ENCODE measurements at places on chromosomes 3 and 15. TPM values are rescaled to one million over a fixed set of nuclear protein-coding genes. Genes with fewer than 3 reads are reported as not detected.
A peak's percentile ranks its signal among the peaks of the same experiment; 100 is the strongest.

- H3K27ac ChIP-seq: no peak overlapping the region
- no peak overlapping the region for H3K4me3 ChIP-seq
- no peaks in the 10 kb centered on the region for H3K36me3 ChIP-seq
- H3K4me1 ChIP-seq: no peaks in the 10 kb centered on the region
- H3K27me3 ChIP-seq: no peaks in the 10 kb centered on the region
Measured at GRCh38 chr3:29312395-29312794, 31.5 kb downstream of the RBMS3 start.

- no peak overlapping the region for H3K4me3 ChIP-seq
- no peaks in the 10 kb centered on the region for H3K27me3 ChIP-seq
- H3K4me1 ChIP-seq: no peaks in the 10 kb centered on the region
Measured at GRCh38 chr15:95252404-95252803, 1021.0 kb downstream of the MCTP2 start.

DNA sequence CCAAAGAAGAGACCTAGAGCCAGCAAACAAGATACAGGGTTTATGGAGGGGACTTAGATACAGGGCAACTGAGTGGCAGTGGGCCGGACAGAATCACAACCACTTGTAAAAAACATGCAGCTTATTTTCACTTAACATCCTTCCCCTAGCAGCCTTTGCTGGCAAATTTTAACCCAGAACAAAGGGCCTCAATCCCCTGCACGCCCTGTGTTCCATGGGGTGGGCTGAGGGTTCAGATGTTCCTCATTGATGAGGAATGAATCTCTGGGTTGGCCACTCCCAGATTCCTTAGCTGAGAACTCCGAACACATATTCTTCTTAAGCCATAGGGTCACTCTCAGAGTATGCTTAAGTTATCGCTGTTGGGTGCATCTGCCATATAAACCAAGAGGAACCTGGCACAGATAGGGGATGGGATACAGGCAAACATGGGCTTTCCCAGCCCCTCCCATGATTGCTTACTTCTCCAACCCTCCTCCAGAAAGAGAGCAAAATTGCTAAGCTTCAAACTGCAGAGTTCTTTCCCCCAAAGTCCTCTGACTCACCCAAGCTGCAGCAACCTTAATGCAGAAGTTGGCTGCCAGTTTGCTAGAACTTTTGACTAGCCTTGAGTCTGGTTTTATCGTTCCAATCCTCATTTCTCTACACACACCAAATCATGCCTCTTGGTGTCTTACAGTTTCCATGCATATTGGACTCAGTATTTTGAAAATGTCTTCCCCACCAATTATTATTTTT lies 146.9 kb downstream of the CD47 start:
- no peak for DNase-seq
- H3K27ac ChIP-seq: no peak overlapping the region
- H3K36me3 ChIP-seq: no peaks in the 10 kb centered on the region
- peaks cover 3% of the 10 kb centered on the region for H3K4me1 ChIP-seq
- H3K27me3 ChIP-seq: no peaks in the 10 kb centered on the region

ONECUT1 gene
- total RNA-seq: not detected

DNA sequence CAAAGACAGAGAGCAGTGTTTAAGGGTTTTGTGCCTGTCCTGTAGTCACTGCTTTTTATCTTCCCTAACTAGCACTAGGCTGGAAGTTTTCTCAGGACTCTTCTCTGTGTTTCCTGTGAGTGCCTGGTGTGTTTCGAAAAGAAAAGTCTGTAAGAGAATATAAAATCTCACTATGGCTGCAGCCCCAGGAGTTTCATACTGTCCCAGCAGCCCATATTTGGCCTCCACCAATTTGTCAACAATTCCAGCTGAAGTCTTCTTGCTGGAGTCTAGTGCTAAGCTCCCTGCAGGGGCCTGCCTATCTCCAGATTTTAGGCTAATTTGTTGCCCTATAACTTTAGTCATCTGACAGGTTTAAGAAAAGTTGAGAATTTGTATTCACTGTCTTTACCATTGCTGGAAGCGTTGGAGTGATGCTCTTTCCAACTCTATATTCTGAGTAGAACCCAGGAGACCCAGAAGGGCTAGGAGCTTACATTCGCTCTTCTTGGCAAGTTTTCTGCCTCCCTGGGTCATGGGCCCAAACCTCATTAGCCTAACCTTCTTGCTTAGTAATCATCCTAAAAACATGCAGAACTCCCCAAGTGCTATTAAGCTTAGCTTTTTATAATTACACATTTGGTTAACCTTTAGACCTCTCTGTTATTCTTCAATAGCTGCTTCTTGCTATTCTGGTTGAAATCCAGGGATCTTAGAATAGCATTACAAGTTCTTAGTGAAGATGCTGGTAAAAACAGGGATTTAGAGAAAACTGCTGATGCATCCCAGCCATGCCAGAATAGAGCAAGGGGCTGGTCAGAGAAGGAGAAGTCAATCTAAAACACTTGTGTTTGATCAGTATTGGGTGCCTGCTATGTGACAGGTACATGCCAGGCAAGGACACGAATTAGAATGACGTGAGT lies 283.1 kb downstream of the NEK10 start:
- no peak overlapping the region for H3K4me3 ChIP-seq
- H3K27me3 ChIP-seq: no peaks in the 10 kb centered on the region

BFSP2 gene
- not detected for total RNA-seq

DNA sequence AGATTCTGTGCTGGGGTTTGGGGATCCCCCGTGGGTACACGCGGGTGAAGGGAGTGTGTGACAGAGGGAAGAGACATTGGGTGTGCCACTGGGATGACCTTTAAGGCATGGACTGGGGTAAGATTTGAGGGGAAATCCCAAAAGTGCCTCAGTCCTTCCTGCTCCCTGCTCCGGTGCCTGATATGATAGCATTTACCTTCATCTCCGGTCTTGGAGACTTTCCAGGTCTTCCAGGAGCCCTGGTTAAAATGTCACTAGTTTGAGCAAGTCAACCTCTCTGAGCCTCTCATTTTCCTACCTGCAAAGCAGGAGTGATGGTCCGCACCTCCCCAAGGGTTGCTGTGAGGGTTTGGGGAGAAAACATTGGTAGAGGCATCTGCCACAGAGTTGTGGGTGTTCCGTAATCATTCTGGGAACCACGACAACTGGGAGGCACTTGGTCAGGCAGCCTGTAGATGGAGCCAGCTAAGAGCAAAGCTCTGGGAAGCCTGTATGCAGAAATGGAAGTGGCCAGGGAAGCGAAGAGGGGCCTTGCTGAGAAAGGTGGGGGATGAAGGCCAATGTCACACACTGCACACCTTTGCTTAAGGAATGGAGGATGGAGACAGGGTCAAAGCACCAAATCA lies 33.9 kb upstream of the KIF23 start:
- H3K27ac ChIP-seq: no peak overlapping the region
- no peaks in the 10 kb centered on the region for H3K36me3 ChIP-seq
- H3K27me3 ChIP-seq: no peaks in the 10 kb centered on the region
- DNase-seq: no peak
- H3K4me3 ChIP-seq: no peak overlapping the region
- H3K4me1 ChIP-seq: no peaks in the 10 kb centered on the region

- H3K4me1 ChIP-seq: peaks cover 18% of the 10 kb centered on the region
- no peak overlapping the region for H3K27ac ChIP-seq
- no peaks in the 10 kb centered on the region for H3K36me3 ChIP-seq
- H3K4me3 ChIP-seq: no peak overlapping the region
- no peak for DNase-seq
Measured at GRCh38 chr3:46894256-46894655, 16.7 kb downstream of the PTH1R start.

RPN1 gene
- 67.7 TPM for total RNA-seq

ESYT3 gene
- total RNA-seq: not detected

- H3K36me3 ChIP-seq: no peaks in the 10 kb centered on the region
- peaks cover 20% of the 10 kb centered on the region for H3K27me3 ChIP-seq
- H3K27ac ChIP-seq: no peak overlapping the region
- H3K4me1 ChIP-seq: no peaks in the 10 kb centered on the region
- no peak for DNase-seq
Measured at GRCh38 chr3:14594234-14594633, 54.1 kb upstream of the GRIP2 start.

DNA sequence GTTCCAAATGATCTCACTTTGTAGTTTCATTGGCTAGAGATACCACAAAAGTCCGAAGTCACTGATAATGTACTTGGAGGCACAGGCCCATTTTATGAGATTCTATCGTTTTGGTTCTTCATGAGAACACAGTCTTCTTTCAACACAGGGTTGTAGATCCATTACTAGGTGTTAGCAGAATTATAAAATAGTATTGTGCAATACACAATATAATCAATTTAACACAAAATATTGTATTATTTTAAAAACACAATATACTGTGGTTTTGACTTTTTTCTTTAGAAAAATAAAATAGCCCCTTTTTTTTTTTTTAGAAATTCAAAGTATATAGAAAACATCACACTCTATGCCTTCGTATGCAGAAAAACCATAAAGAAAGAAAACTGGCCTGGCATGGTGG lies 138.6 kb upstream of the TSC22D2 start:
- no peak overlapping the region for H3K4me3 ChIP-seq
- H3K27me3 ChIP-seq: no peaks in the 10 kb centered on the region
- H3K27ac ChIP-seq: no peak overlapping the region
- no peak for DNase-seq
- H3K36me3 ChIP-seq: no peaks in the 10 kb centered on the region

- H3K36me3 ChIP-seq: no peaks in the 10 kb centered on the region
- no peaks in the 10 kb centered on the region for H3K27me3 ChIP-seq
- no peaks in the 10 kb centered on the region for H3K4me1 ChIP-seq
- DNase-seq: no peak
- H3K27ac ChIP-seq: no peak overlapping the region
- H3K4me3 ChIP-seq: no peak overlapping the region
Measured at GRCh38 chr3:132346841-132347736, 29.9 kb downstream of the ACP3 start.

HGD gene
- total RNA-seq: 2.0 TPM

DNA sequence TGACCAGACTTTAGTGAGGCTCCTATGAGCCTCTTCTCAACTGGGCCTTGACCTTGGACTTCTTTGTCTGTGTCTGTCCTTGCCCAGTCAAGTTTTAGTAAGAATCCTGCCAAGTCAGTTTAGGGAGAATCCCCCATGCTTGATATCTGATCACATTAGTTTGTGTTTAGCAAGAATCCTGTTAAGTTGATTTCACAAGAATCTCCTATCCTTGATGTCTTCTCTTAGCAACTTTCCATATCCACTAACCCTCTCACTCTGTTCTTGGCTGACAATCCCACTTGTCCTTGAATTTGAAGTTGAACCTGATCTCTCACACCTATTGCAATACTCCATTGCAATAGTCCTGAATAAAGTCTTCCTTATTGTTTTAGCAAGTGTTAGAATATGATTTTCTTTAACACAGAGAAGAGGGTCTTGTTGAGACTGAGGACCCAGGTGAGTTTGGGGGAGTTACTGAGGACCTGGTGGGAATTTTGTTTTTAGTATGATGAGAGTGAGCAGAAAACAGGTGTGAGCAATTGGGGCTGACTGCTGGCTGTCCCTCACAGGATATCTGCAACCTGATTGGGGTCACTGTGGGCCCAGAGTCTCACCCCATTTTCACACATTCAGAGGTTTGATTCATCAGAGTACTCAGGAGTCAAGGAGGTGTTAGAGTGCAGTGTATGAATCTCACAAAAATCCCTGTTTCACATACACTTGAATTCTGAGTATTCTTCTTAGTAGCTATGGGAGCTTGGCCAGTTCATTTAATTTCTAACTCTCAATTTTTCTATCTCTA lies 39.9 kb upstream of the TNFAIP8L3 start:
- H3K4me3 ChIP-seq: no peak overlapping the region
- no peaks in the 10 kb centered on the region for H3K4me1 ChIP-seq
- no peak for DNase-seq
- H3K36me3 ChIP-seq: no peaks in the 10 kb centered on the region

LMAN1L gene
- 0.56 TPM for total RNA-seq

- DNase-seq: no peak
- no peaks in the 10 kb centered on the region for H3K36me3 ChIP-seq
- H3K27ac ChIP-seq: no peak overlapping the region
- H3K4me3 ChIP-seq: no peak overlapping the region
Measured at GRCh38 chr15:98889930-98890695, 117.5 kb downstream of the PGPEP1L start.

DNA sequence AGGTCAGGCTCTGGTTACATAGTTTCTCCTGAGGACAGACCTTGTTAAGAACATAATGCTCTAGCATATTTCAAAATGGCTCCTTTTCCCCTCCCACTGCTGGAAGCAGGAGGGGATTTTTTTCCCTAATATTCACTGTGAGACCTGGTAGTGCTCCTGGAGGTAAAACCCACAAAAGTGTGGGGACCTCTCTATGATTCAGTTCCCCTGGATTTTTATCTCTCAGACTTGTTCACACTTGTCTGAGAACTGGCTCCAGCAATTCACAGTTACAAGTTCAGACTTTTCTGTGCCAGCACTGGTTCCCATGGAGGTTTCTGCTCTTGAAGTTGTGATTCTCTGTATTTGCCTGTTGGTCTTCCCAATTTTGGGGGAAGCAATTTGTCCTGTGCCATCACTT lies 36.3 kb upstream of the PCOLCE2 start:
- DNase-seq: no peak
- no peak overlapping the region for H3K27ac ChIP-seq
- H3K4me3 ChIP-seq: no peak overlapping the region
- H3K27me3 ChIP-seq: peaks cover 9% of the 10 kb centered on the region

SLC2A2 gene
- not detected for total RNA-seq

GRCh38 chr3:69161587-69162307 lies 39.4 kb upstream of the LMOD3 start:
- no peak overlapping the region for H3K27ac ChIP-seq
- no peaks in the 10 kb centered on the region for H3K27me3 ChIP-seq
- peak; percentile 42 for DNase-seq
- no peaks in the 10 kb centered on the region for H3K4me1 ChIP-seq

GRCh38 chr3:121918779-121919483 lies 24.7 kb downstream of the SLC15A2 start:
- no peaks in the 10 kb centered on the region for H3K36me3 ChIP-seq
- H3K4me1 ChIP-seq: no peaks in the 10 kb centered on the region
- no peaks in the 10 kb centered on the region for H3K27me3 ChIP-seq
- no peak for DNase-seq
- H3K27ac ChIP-seq: no peak overlapping the region

IL1RAP gene
- 13.7 TPM for total RNA-seq

Measured in CD4-positive, alpha-beta T cell (primary cell).